ENCODE measurements at places on chromosomes 1 and 21.
A peak's percentile ranks its signal among the peaks of the same experiment; 100 is the strongest.

DNA sequence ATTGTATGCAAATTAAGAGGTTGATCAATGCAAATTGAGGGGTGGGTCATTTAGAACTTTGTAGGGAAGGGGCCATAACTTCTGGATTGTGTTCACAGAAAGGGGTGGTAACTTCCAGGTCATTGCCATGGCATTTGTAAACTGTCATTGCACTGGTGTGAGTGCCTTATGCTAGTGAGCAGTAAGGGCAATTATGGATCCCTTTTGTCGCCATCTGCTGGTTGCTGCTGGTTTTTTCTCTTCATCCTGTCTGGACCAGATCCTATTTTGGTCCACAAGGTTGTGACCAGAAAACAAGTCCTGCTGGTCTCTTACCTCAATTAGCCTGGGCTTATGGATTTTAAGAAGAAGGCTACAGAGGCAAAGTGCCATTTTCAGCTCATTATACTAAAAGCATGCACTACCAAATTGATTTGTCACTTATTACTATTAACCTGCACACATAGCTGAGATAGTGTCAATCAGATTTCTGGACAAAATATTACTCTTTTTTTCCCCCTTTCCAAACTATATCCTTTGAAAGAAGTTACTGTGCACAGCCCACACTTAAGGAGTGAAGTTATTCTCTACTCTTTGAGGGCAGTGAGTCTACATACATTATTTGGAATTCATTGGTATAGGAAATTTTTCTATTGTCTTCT, 196.2 kb downstream of the ZC3H11B start:
- H3K27ac ChIP-seq, result no peak overlapping the region
- H3K4me3 ChIP-seq, result no peak overlapping the region
- H3K36me3 ChIP-seq, result no peaks in the 10 kb centered on the region
- no peaks in the 10 kb centered on the region for H3K27me3 ChIP-seq
- 0 out of 2 replicates have a peak, but pooled peaks cover 11% of the 10 kb centered on the region for H3K4me1 ChIP-seq

GRCh38 chr1:96649301-96649700, 72.3 kb upstream of the PTBP2 start:
- H3K4me1 ChIP-seq, result no peaks in the 10 kb centered on the region
- no peak overlapping the region for H3K4me3 ChIP-seq
- no peak for DNase-seq
- H3K27ac ChIP-seq, result no peak overlapping the region
- no peaks in the 10 kb centered on the region for H3K27me3 ChIP-seq

DNA sequence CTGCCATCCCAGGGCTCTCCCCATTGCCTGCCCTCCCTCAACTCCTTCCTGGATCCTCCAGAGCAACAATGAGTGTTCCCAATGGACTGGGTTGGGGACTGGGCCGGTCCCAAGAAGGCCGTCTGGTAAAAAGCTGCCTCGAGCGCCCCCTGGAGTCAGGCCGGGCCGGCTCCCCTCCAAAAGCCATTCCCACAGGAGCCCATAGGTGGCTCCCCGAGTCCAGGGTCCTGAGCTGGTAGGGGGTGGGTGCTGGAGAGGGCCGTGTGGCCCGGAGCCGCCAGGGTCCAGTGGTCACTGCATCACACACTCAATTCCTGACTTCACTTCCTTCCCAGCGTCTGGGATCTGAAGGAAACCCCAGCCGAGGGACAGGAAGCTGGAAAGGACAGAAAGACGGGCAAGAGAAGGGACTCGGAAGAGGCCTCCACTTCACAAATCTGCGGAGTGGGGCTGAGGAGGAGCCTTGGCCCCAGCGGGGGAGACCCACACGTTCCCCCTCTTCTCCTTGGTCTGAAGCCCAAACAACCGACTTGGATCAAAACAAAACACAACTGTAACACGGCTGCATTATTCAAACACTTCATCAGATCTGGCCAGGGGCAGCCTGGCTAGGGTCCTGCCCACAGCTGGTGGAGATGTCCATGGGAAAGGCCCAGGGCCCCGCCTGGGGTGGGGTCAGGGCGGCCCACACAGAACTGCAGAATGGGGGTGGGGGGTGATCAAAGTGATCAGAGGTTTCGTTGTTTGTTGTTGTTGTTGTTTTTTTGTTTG, 10.9 kb upstream of the ALDH4A1 start:
- peak overlapping the region; percentile 59 for H3K27ac ChIP-seq
- peaks cover 6% of the 10 kb centered on the region for H3K36me3 ChIP-seq
- H3K4me1 ChIP-seq, result peaks cover 9% of the 10 kb centered on the region

DNA sequence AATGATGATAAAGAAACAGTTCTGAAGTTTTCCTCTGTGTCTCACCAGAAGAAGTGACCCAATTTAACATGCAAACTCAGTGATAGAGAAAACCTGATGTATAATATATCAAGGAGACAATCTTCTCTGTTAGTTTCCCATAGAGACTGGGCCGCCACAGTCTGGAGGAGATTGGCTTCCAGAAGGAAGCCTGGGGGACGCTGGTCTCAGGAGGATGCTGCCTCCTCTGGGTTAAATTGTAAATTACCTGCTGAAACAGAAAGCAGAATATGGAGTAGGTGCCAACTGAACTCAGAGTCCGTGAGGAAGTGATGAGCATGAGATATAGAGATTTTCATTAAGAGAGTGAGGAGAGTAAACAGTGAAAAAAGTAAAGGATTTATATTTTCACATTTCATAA, 15.8 kb downstream of the OR14I1 start:
- H3K36me3 ChIP-seq, result no peaks in the 10 kb centered on the region
- H3K27ac ChIP-seq, result no peak overlapping the region
- H3K4me3 ChIP-seq, result no peak overlapping the region
- H3K4me1 ChIP-seq, result no peaks in the 10 kb centered on the region

GRCh38 chr1:166170075-166170474, 3.3 kb upstream of the FAM78B start:
- H3K4me3 ChIP-seq, result no peak overlapping the region
- peaks cover 9% of the 10 kb centered on the region for H3K27me3 ChIP-seq
- H3K4me1 ChIP-seq, result no peaks in the 10 kb centered on the region
- H3K27ac ChIP-seq, result no peak overlapping the region
- no peak for DNase-seq

DNA sequence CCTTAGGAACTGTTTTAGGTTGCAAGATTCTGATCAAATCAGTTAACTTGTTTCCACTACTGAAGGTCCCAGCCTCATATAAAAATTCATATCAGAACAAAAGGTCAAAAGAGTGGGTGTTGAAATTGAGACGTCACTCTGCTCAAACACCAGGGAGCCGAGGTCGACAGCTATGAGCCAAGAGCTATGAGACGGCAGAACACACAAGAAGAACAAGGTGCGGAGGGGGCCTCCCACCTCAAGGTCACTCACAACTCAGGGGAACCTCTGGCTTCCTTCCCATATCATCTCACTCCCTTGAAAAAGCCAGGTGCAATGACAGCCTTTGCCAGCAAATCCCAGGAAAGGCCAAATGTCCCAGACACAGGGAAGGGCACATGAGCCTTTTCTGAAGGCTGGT, 749 bp downstream of the SEC16B start:
- no peaks in the 10 kb centered on the region for H3K36me3 ChIP-seq
- H3K27me3 ChIP-seq, result no peaks in the 10 kb centered on the region
- no peak for DNase-seq

DNA sequence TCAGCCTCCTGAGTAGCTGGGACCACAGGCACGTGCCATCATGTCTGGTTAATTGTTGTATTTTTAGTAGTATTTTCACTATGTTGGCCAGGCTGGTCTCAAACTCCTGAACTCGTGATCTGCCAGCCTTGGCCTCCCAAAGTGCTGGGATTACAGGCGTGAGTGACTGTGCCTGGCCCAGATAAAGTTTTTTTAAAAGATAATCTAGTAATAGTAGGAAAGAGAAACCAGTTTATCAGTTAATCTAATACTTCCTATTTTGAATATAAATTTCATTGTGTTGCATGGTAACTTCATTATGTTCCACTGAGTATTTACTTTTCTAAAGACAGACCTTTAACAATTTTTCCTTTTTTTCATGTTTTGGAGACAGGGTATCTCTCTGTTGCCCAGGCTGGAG, 10.0 kb downstream of the RABGAP1L start:
- no peak for DNase-seq
- H3K27ac ChIP-seq, result no peak overlapping the region
- no peaks in the 10 kb centered on the region for H3K4me1 ChIP-seq
- no peak overlapping the region for H3K4me3 ChIP-seq
